ENCODE measurements at places on chromosomes 7 and 10.

- DNase-seq: no peak
Measured at GRCh38 chr7:28269700-28270361, 89.2 kb upstream of the JAZF1 start.

DNA sequence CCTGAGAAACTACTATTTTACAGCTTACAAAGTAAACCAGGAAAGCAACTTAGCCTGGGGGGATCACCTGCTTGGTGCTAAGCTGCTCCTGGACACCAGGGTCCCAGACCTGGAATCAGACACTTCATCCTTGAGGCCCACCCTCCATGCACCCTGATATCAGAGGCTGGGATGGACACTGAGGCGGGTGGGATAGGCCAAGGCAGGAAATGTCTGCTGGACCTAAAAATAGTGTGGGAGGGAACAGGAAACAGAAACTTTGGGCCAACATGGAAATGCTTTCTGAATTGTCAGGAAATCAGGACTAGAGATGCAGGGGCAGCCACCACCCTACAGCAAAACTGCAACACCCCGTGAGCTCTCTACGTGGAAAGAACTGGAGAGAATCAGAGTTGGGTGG, 101.5 kb upstream of the PODXL start:
- DNase-seq: no peak

GRCh38 chr10:32299354-32299980, 47.5 kb downstream of the EPC1 start:
- no peak for DNase-seq

- no peak for DNase-seq
Measured at GRCh38 chr10:35191523-35191922, 64.9 kb downstream of the CREM start.

DNA sequence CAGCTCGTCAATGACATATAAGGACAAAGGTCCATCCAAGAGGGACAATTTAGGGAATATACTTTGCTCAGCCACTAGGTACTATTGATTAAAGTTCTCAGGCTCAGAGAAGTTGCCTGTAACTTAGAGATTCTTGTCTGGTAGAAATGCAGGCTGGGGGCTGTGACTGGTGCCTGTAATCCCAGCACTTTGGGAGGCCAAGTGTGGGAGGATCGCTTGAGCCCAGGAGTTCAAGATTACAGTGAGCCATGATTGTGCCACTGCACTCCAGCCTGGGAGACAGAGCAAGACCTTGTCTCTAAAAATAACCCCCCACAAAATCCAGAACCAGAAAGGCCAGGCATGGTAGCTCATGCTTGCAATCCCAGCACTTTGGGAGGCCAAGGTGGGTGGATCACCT, 36.2 kb upstream of the ACTR3B start:
- no peak for DNase-seq

DNA sequence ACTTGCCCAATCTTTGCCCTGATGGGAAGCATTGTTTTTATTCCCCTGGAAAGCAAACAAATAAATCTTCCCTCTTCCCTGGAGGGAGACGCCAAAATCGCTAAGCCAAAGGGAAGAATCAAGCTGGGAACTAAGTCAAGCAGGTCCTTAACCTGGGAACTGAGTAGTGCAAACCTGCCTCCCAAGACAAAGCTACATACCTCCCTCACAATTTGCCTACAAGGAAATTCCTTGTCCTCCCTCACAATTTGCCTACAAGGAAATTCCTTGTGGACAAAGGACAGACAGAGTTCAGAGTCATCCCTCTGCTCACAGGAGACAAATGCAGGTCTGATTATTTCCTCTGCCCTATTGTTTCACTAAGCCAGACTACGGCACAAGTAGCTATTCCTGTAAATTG, 50.5 kb downstream of the SPOCK2 start:
- no peak for DNase-seq

- DNase-seq: peak; percentile 63
Measured at GRCh38 chr7:8260871-8261694, 884 bp downstream of the ICA1 start.

DNA sequence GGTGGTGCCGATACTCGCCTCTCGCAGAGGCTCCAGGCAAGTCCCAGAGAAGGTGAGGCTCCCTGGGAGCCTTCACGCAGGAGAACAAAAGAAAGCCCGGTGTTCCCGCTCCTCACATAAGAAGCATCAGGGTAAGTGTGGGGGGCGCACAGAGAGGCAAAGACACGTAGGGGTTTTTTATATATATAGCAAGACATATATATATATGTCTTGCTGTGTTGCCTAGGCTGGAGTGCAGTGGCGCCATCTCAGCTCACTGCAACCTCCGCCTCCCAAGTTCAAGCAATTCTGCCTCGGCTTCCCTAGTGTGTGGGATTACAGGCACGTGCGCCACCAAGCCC, 61.3 kb downstream of the PDIA4 start:
- no peak for DNase-seq

GRCh38 chr7:29033584-29033983, 75.5 kb upstream of the TRIL start:
- DNase-seq: no peak

GRCh38 chr7:17912050-17912449, 28.2 kb downstream of the SNX13 start:
- DNase-seq: no peak

DNA sequence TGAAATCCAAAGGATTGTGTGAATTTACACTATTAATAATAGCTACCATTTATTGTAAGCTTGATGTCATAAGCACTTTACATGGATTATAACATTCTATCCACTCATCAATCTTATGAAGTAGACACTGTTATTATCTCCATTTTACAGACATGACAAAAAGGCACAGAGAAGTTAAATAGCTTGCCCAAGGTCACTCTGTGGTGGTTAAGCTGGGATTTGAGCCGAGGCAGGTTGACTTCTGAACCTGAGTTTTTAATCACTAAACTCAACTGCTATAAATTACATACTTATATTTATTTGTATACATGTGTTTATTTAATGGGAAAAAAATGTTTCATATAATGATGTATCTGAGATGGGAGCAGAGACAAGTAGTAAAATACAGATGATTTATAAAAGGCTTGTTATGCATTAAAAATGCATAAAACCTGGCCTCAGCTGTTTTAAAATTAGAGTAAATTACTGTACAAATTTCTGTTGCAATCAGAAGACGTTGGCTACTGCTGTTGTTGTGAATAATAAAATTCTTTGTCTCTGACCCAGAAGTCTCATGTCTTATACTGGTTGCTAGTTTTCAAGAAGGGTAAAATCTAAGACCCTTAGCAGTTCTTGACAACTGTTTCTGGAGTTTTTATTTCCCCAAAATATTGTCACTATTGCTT, 61.1 kb upstream of the CALD1 start:
- no peak for DNase-seq

DNA sequence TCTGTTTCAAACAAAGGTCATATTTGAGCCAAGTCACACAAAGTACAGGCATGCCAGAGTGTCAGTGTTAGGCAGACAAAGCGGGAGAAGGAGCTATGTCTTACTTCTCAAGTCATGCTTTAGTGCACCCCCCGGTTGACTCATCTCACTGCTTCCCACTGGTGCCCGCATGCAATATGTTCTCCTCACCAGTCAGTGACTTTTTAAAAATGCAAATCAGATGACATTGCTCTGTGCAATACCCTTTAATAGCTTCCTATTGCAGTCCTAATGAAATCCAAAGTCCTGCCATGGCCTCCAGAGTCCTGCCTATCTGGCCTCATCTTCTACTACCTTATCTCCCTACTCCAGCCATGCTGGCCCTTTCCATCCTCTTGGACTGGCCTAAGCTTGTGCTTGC, 429.1 kb downstream of the ACTR3B start:
- no peak for DNase-seq

All from endothelial cell (in vitro differentiated cells).